ENCODE measurements at places on chromosomes 7 and 10.

GRCh38 chr7:116499168-116500077 lies at the start of gene CAV2:
CAV2 (plus strand) TSS chr7:116499738; CDS start chr7:116499782, 44 bp downstream.
- no peak for DNase-seq

DNA sequence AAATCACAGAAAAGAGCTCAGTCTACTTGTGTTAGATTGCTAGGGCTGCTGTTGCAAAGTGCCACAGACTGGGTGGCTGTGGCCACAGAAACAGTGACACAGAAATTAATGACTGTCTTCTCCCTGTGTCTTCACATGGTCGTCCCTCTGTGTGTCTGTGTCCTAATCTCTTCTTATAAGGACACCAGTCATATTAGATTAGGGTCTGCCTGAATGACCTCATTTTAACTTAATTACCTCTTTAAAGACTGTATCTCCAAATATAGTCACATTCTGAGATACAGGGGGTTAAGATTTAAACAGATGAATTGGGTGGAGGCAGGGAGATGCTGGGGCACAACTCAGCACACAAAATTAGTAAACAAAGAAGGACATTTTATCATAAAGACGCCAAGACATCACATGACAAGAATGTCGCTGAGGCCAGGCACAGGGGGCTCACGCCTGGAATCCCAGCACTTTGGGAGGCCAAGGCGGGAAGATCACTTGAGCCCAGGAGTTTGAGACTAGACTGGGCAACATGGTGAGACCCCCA lies 23.3 kb upstream of the PARD3 start:
- no peak for DNase-seq

- DNase-seq, result no peak
Observed at GRCh38 chr10:77506517-77507200, 130.9 kb downstream of the KCNMA1 start.

DNA sequence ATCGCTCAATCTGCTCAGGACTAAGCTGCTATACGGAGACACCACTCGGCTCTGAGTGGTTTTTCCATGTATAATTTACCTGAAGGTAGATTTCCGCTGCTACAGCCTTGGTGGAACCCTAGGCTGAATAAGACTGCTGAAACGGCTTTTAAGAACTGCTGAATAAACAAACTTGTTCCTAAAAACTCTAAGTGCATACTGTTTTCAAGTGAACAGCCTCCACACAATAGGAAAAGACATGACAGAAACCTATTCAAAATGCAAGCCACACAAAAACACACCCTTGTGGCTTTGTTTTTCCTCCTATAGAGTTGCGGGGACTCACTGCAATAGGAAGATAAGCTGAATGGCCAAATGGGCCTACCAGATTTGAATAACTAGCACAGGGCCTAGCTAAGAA lies 117.2 kb downstream of the UBE2H start:
- DNase-seq, result no peak

DNA sequence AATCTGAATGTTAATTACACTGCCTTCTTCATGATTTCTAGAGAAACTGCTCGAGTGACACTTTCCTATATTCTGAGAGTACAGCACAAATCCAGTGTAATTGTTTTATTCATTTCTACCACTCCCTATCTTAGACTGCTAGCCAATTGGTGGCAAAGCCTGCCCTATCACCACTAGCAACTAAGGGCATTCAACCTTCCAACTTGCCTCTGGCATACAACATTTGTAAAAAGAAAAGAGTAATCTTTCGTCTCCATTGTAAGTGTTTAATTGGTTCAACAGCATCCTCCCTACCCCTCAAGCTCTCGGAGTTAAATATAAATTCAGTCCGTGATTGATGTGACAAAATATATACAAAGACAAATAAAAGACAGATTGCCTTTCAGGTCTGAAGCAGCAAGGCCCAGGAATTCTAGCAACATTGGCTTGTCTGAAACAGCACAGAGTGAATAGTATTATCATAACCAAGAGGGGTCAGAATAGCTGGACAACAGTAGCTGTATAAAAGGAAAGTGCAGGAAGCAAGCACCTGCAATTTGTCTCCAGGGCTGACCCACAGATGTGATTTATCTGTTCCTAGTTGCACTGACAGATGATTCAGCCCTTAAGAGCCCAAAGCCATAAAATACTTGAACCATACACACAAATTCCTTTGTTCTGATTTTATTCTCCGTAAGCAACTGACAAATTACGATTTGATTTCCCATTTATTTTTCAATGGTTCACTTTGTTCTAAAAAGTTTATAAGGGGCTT lies 47.6 kb upstream of the ANKRD1 start:
- DNase-seq, result no peak

GRCh38 chr10:64762861-64763260 lies 1241.7 kb downstream of the REEP3 start:
- no peak for DNase-seq

DNA sequence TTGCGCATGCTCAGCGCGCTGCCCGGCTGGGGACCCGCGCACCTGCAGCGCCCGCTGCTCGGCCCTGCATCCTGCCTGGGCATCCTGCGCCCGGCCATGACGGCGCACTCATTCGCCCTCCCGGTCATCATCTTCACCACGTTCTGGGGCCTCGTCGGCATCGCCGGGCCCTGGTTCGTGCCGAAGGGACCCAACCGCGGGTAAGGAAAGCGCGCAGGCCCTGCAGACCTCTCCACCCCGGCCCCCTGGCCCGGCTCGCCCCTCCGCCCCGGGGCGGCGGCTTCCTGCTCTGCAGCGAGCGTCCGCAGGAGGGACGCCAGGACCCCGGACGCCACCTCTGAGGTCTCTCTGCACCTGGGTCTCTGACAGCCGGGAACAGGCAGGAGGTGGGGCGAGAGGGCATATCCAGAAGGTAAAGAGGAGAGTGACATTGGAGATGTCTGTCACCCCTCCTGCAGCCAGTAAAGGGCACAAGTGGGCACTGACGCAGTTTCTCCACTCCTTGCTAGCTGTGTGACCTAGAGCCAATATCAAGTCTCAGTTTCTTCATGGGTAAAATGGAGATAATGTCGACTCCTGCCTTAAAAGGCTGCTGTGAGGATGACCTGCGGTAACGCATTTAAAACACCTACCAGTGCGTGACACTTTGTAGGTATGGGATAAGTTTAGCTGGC lies 338 bp downstream of the ATP6V0E2 start:
- DNase-seq, result no peak

DNA sequence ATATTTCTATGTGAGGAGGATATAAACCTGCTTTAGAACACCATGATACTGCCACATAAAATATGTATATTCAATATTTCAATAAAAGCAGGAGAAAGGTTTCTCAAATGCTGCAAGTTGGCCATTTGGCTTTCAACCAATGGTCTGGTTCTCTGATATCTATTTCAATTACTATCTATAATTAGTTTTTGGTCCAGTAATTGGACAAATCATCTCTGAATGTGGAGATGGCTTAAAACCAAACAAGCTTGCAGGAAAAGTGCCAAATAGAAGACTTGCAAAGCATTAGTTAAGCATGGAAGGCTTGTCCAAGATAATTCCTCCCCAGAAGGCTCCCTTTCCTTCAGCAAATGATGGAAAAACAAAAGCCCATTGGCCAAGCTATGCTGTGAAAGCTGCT lies 140.1 kb downstream of the CPEB3 start:
- DNase-seq, result no peak

DNA sequence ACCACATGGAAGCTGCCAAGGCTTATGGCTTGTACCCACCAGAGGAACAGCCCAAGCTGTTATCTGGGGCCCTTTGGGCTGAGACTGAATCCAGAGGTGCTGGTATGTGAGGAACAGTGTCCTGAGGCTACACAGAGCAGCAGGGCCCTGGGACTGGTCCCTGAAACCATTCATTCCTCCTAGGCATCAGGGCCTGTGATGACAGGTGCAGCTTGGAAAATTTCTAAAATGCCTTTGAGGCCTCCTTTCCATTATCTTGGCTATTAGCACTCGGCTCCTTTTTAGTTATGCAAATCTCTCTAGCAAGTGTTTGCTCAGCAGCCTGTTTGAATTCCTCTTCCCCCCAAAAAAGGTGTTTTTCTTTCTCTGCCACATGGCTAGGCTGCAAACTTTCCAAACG lies 1151.7 kb upstream of the LRRN3 start:
- no peak for DNase-seq

DNA sequence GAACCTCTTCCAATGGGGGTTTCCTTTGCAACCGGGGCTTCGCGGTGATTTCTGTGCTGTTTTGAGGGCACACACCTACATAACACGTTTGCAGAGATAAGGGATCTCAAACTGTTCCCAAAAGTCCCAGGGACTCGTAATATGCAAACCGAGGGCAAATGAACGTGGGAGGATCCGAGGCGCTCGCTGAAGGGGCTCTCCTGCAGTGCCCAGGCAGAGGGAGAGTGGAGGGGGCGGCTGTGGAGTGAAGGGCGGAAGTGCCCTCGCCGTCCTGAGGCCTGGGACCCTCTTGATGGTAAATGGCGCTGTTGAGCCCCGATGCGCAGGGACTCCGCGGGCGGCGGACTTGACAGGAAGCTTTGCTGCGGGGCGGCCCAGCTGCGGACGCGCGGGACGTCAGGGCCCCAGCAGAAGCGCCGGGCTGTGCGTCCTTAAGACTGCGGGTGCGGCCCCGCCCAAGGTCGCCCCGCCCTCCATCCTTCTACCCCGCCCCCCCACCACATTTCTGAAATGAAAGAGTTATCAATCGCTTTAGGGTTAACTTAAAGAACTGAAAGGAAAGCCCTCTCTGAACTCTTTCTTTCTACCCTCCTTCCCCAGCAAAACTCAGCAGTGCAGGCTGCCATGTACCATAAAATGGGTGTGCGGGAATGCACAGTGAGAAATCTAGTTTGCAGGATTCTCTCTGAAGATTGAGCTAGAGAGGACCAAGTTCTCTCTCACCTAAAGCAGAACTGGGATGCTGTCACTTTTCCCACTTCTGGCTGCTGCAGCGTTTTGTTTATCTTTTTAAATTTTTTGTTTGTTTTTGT lies 151.8 kb upstream of the YAE1 start:
- no peak for DNase-seq

DNA sequence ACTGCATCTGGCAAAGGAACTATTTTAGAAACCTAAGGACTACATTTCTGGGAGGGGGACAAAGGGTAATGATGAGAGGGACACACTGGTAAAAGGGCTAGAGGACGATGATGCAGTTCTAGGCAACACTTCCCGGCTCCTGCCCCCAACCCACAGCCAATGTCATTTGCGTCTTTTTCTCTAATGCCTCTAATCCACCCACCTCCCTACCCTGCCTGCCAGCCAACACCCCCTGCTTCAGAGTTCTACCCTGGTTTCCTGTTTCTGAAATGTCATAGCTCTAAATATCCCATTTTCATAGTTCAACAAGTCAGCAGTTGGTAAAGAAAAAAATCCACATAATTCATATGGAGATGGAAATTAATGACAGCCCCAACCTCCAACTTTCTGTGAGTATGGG lies 79.0 kb downstream of the KIAA1549 start:
- no peak for DNase-seq

DNA sequence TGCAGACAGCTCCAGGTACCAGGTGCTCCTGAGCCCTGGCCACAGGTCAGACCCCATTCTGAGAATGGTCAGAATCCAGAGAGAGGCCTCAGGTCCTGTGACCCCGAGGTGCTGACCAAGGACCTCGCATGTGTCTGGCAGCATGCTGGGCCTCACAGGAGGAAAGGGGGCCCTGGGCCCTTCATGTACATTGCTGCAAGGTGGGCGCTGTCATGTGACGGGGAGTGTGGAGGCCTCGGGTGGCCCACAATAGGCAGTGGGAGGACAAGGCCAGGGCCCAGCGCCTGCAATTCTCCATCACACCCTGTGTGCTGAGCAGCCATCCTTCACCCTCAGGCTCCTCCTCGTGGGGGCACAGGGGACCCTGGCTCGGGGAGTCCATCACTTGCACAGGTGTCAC lies 15.5 kb upstream of the RET start:
- no peak for DNase-seq

DNA sequence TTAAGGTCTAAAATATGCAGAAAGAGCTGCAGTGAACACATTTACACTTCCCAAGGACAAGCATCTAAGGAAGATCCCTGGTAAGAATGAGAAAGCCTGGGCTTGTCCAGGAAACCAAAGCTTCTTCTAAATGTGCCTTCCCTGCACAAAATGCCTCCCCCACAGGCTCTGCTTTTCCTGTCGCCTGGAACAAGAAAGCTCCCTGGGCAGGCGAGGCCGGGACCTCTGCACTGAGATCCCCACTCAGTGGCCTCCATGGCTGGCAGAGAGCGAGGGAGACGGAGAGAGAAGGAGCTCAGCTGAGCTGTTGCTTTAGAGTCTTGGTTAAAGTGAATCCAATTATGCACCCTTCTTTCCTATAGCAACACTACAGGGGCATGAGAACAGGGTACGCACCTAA lies 75.6 kb downstream of the AMZ1 start:
- no peak for DNase-seq

DNA sequence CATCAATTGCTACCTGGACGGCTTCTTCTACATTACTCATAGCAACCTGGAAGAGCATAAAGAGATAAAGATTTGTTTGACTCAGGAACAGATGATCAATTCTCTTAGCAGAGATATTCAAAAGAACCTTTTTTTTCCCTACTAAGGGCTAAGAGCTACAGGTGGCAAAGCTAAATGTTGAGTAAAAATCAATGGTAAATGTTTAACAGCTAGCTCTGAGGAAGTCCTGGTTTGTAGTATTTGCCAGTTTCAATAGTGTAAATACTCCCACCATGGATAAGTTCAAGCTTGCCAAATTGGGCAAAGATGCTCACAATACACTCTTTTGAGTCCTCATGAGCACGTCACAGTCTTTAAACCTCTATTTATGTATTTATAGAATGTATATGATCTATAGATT lies 64.0 kb downstream of the AKR1E2 start:
- no peak for DNase-seq

DNA sequence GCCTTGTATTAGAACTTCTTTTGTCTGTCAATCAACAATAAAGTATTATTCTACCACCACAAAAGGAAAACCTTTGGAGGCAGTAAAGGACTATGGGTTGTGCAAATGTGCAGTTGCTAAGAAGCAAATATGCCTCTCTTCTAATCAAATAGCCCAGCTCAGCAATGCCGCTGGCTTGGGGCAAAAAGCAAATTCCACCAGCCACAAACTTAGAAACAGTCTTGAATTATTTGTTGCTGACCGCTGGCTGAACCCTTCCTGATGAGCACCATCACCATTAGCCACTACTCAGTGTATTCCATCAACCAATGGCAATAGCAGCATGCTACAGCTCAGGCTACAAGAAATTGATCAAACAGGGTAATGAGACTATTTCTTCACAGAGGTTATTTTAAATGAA lies 51.0 kb downstream of the SKAP2 start:
- DNase-seq, result no peak

DNA sequence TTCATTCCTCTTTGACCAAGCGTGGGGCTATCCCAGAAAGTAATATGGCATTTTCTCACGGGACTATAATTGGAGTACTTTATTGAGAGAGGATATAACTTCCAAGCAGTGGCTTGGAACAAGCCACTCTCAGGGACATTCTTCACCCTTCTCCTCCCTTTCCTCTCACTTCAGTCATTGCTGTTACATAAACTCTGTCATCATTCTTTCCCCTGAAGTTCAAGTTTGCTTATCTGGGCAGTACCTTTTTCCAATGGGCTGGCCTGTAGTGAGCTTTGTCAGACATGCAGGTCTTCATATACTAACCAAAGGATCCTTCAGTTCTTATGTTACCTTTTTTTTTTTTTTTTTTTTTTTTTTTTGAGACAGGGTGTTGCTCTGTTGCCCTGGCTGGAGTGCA lies 58.7 kb upstream of the KMT2E start:
- DNase-seq, result no peak

- no peak for DNase-seq
Observed at GRCh38 chr7:17674166-17674942, 265.9 kb downstream of the SNX13 start.

Measured in GF-D8 (cell line).